Activated CD8-positive, alpha-beta memory T cell treated with anti-CD3 and anti-CD28 coated beads, Interleukin-2, amount 50 U/mL, for 48 hours (primary cell): ENCODE measurements at places on chromosomes 5 and 9.
A peak's percentile ranks its signal among the peaks of the same experiment; 100 is the strongest.

- no peak for DNase-seq
These were observed 2.9 kb downstream of the NTNG2 start for GRCh38 chr9:132164604-132165362.

DNA sequence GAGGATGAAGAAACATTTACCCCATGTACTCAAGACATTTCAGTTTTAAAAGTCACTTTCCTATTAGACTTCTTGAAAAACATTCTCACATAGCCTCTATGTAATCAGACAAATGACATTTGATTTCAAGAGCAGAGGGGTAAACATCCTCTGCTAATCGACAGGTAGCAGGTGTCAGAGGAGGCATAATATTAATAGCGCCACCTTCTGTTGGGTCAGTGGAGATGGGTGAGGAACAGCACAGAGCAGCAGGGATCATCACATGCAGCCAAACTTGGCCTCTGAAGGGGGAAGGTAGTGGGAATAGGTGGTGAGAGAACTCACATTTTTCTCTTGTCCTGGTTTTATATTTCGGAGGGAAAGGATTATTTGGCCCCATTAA, 3.3 kb upstream of the LSM11 start:
- DNase-seq = no peak

GRCh38 chr9:136409557-136410455, 608 bp downstream of the ENTR1 start:
- peak; percentile 78 for DNase-seq

DNA sequence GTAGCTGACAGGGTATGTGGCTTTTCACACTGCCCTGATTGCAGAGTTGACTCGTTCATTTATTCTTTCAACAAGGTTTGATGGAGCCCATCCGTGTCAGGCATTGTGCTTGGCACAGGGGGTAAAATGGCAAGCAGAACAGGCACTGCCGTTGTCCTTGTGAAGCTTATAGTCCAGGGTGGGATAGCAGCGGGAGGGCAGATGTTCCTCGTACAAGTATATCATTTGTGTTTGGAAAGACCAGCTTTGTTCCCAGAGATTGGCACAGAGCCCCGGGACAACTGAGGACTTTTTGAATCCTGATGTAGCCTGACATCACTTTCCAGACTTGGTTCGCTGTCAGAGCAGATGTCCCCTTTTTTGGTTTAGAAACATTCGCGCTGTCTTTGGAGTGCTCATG, 50.9 kb downstream of the MVB12B start:
- no peak for DNase-seq

DNA sequence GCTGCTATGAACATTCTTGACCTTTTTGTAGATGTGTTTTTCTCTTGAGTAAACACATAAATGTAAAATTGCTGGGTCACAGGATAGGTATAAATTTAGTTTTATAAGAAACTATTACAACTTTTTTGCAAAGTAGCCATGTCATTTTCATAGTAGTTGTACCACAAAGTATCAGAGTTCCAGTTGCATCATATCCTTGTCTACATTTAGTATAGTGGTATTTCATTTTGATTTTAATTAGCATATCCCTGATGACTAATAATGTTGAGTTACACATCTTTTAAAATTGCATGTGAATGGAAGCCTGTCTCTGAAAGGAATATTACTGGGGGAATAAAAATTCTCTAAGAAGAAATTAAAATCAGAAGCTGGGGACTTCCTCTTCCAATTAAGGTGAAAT, 85.4 kb downstream of the TMEM161B start:
- DNase-seq = no peak

GRCh38 chr5:50574121-50574520, 92.3 kb upstream of the PARP8 start:
- no peak for DNase-seq

DNA sequence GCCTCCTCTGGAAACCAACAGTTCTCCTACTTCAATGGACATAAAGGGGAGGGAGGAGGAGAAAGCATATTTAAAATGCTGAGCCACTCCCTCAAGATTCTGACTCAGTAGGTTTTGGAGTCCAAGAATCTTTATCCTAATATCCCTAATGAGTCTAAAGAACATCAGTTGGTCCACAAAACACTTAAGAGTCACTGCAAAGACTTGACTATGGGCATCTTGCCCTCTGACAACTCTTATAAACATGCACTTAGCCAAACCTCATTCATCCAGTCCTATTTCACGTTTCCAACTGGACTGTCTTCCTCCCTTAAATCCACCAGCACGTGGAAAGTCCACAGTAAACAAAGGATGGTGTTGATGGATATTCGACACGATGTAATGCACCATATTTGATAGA, 172.5 kb downstream of the FAM114A2 start:
- DNase-seq = no peak

DNA sequence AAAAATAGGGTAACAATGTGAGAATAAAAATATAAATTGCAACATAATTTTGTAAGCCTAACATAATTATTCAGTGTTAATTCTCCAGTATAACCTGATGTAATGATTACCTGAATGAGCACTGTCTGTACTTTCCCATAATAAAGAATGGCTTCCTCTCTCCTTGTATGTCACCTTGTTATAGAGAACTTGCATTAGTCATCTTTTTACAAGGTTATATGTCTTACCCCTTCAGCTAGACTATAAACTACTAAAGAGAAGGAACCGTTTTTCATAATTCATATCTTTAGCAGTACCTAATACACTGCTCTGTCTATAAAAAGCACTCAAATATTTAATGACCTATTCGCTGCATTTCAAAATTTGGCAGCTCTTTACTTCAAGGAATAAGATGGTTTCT, 19.8 kb downstream of the STRBP start:
- DNase-seq = no peak

GRCh38 chr9:119216651-119217331, 152.4 kb downstream of the BRINP1 start:
- no peak for DNase-seq

DNA sequence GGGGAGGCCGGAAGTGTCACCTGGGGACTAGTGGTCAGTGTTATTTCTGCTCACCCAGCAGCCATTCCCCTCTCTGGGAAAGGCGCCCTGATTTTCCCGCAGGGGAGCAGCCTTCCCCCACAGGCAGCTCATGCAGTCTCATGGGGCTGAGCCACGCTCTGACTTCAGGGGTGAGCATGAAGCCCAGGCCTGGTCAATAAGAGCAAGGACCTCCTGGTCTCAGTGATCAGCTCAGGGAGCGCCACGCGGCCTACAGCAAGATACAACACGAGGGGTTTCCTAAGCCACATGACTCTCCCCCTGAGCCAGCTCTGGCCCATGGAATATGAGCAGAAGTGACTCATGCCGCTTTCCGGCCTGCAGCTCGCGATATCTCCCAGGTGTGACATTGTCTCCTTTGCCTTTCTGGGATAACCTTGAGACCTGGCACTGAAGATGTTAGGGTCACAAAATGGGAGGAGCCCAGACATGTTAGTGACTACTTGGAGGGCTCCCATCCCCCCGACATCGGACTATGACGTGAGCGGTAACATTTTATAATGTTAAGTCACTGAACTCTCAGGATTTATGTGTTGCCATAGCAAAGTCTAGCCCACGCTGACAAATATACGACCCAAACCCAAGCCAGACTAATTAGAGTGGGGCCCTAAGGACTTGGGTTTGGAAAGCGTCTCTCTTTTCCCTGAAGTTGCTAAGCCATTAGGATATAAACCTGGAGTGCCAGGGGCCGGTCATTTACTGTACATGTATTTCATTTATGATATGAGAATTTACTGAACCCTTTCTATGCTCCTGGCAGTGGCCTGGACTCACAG, 46.5 kb upstream of the GFPT2 start:
- DNase-seq = no peak
